Activated CD8-positive, alpha-beta T cell treated with anti-CD3 and anti-CD28 coated beads, Interleukin-2, amount 10 ng/mL, durations not matched to agents 7 days and 5 days (primary cell): ENCODE measurements at places on chromosomes 6 and 20. TPM values are rescaled to one million over a fixed set of nuclear protein-coding genes. Genes with fewer than 3 reads are reported as not detected.
A peak's percentile ranks its signal among the peaks of the same experiment; 100 is the strongest.

DNA sequence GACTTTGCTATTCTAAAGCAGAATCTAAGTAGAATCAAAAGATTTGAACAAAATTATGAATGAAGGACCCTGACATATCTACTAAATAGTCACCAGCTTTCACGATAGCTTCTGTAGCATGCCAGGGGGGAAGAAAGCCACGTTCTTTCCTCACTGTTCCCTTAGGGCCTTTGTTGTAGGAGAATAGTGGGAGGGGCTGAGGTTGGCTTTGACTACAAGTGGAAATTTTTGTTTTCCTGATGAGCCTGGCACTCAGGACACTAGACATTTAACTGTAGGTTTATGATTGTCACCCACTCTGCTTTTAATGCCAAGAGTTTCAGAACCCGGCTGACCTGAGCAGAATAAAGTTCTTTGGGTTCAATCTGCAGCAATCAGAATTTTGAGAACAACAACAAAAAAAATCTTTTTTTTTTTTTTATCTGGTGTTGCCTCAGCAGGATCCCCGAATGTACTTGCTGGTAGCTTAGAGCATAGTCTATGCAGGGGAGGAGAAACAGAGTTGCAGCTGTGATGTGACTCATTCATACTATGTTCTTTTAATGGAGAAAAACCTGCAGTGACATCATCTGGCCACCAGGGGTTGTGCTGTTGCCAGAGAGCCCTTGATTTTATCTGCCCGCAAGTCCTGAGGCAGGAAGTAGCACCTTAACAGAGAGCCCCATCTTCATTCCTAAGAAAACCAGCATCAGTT is 38.5 kb downstream of the TPD52L1 start:
- peak; percentile 72 for DNase-seq

DNA sequence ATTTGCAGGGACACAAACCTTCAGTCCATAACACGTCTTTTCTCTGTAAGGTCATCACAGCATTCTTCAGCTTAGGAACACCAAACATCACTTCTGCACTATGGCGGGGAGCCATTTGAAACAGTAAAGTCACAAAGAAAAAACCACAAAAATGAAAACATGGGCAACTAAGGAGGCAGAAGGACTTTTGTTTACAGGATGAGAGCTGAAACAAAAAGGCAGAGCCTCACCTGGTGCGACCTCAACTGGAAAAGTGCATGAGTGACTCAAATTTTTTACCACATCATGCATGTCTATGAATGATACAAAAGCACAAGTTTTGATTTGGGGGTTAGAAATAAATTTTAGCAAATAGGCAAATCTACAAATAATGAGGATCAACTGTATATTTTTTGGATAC is 68.2 kb upstream of the TNFAIP3 start:
- no peak for DNase-seq

DNA sequence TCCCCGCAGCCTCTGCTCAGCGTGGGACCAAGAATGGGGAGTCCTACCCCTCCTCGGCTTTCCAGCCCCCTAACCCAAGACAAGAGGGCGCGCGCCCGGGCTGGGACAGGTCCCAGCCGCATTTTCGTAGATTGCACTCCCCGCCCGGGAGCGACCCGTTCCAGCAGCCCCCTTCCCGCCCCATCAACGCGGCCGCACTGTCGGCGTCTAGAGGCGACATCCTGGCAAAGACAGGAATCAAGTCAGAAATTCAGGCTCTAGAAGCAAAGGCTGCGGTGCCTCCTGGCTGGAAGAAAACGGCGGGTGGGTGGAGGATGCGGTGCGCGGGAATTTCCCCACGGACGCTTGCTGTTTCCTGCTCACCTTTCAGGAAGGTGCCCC is 957 bp downstream of the PROKR2 start:
- no peak for DNase-seq

GRCh38 chr6:28809947-28810658 is 113.7 kb downstream of the TRIM27 start:
- peak; percentile 31 for DNase-seq

DNA sequence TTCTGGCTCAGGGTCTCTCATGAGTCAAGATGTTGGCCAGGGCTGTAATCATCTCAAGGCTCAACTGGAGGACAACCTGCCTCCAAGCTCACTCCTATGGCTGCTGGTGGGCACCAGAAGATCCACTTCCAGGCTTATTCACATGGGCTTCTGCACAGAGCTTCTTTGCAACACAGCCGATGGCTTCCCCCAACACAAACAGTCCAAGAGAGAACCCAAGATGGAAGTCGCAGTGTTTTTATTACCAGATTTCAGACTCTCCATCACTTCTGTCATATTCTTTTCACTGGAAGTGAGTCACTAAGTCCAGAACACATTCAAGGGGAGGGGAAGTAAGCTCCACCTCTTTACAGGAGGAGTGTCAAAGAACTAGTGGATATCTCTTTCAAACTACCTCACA is 75.5 kb downstream of the CD164 start:
- DNase-seq = no peak

The TSBP1 gene
- total RNA-seq = not detected

The BPIFA1 gene
- total RNA-seq = not detected

The THBS2 gene
- total RNA-seq = not detected

The CTCFL gene
- not detected for total RNA-seq
